Hematopoietic multipotent progenitor cell (in vitro differentiated cells): ENCODE measurements at places on chromosomes 7 and 10.

DNA sequence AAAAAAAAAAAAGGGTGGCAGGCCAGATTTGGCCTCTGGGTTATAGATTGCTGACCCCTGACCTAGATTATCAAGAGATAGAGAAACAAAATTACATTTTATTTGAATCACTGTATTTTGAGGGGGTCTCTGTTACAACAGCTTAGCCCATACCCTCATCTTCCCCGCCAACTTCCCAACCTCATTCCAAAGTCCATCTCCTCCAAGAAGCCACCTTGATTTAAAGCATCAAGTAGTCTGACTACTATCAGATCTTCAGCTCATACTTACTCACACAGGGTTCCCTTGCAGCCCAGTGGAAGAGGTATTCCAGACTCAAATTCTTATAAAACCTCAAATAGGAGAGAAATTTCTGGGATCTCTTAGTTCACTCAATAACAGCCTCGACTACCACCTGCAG lies 20.4 kb downstream of the ZC3HAV1 start:
- no peak for DNase-seq

DNA sequence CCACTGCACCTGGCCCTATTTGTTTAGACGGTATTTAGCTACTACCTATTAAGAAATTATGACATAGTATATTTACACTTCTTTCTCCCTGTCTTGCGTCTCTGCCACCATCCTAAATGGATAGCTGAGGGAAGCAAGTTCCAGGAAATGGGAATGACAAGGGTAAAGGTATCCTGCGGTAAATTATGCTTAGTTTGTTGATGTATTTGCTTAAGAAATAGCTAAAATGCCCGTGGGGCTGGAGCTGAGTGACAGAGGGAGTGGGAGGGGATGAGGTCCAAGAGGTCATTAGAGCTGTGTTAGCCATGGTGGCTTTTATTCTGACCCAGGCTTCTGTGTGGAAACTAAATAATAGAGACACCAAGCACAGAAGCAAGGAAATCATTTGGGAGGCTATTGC lies 29.0 kb upstream of the UBE2D1 start:
- no peak for DNase-seq

GRCh38 chr7:87874066-87874465 lies 2.1 kb downstream of the SLC25A40 start:
- DNase-seq, result no peak

GRCh38 chr10:93075369-93076221 lies 1.9 kb downstream of the CYP26A1 start:
- DNase-seq, result no peak

DNA sequence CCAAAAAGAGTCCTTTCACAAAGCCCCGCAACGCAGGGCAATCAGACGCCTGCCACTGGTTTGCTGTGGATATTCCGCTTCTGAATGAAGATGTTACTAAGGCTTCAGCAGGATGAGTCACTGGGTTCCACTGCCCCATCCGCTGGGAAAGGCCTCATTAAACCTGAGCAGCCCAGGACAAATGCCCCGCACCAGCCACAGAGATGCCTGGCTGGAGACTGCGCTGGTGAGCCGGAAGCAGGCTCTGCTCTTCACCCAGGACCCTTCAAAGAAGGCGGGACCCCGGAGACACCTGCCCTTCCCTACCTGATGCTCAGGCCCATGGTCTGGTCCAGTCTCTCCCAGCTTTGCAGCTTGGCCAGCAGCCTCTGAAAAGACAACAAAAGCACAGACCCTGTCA lies 19.8 kb downstream of the MAD1L1 start:
- DNase-seq, result no peak

DNA sequence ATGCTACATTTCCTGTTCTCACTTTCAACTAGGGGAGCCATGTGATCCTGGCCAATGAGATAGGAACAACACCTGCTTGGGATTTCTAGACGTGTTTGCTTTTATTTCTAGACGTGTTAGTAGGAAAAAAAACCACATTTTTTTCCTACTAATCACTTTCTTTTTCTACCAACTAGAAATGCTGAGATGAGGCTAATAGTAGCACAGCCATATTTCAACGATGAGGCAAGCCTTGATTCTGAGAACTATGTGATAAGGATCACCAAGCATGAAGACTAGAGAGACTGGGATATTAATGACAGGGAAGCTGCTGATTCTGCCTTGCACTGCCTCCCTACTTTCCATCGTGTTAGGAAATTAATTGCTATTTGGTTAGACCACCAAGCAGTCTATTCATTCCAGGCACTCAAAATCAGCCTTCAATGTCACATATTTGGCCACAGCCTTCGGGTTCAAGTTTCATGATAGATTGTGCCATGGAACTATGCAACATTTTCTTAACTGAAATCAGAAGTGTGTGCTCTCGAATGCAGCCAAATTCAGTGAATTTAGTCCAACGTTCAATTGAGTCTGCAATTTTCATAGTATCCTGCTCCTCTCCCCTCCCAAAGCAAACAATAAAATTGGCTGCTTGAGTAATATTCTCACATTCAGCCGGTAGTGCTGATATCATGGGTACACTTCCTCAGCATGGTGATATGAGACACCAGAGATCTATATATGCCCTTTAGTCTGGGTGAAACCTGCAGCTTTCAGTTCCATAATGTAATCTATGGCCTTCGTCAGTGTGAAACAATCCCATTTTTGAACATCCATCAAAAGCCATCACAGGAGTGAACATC lies 98.1 kb downstream of the GPR37 start:
- DNase-seq, result no peak

- no peak for DNase-seq
Observed at GRCh38 chr7:87784424-87784823, 91.7 kb downstream of the SLC25A40 start.

- no peak for DNase-seq
Observed at GRCh38 chr10:5584895-5585516, 60.2 kb downstream of the CALML3 start.

GRCh38 chr7:151818674-151819519 lies 58.0 kb downstream of the PRKAG2 start:
- DNase-seq, result no peak

GRCh38 chr10:43355749-43356371 lies 15.6 kb upstream of the FXYD4 start:
- DNase-seq, result no peak

- no peak for DNase-seq
Observed at GRCh38 chr7:33624215-33624614, 281.1 kb upstream of the BMPER start.

GRCh38 chr10:25633542-25633941 lies 300.5 kb upstream of the MYO3A start:
- DNase-seq, result no peak

GRCh38 chr7:116393654-116394053 lies 105.9 kb upstream of the CAV2 start:
- no peak for DNase-seq

GRCh38 chr7:27388561-27388960 lies 146.0 kb downstream of the EVX1 start:
- no peak for DNase-seq

GRCh38 chr7:98049034-98049433 lies 57.6 kb upstream of the LMTK2 start:
- no peak for DNase-seq

DNA sequence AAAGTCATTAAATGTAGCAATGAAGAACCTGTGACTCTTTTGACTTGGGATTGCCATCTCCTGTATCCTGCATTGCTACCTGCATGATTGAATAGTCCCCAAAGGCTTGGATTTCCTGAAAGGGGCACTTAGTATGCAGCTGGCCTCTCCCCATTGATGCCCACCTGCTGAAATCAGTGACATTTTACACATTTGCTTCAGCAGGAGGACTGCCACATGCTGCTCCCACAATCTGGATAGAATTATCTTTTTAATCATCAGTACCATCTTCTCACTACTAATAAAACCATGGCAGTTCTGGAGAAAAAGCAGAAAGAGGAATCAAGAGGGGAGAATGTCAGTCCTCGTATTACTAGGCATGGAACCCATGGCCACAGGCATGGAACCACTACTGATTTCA lies 67.8 kb downstream of the SLC13A1 start:
- DNase-seq, result no peak

GRCh38 chr10:77949167-77949566 lies 22.6 kb upstream of the DLG5 start:
- peak; percentile 76 for DNase-seq
